ENCODE measurements at places on chromosomes 11 and 22. TPM values are rescaled to one million over a fixed set of nuclear protein-coding genes. Genes with fewer than 3 reads are reported as not detected.
A peak's percentile ranks its signal among the peaks of the same experiment; 100 is the strongest.

GRCh38 chr11:32510039-32510438 lies 73.6 kb upstream of the EIF3M start:
- no peak for DNase-seq

- DNase-seq: no peak
Measured at GRCh38 chr11:95147364-95147905, 57.8 kb downstream of the ENDOD1 start.

DNA sequence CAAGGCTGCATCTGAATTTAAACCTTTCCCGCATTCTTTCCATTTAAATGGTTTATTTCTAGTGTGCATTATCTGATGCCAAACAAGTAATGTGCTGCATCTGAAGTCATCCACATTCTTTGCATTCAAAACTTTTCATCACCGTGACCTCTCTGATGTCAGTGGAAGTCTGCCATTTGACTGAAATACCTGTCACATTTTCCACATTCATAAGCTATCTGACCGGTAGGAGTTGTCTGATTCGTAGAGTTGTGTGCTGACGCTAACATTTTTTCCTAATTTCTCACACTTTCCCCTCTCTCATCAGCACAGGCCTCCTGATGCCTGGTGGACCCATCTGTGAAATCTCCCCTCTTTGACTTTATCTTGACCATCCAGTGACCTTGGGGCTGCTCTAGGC lies 79.9 kb upstream of the BARX2 start:
- no peak for DNase-seq

- no peak for DNase-seq
Measured at GRCh38 chr22:29947410-29948384, 64.7 kb downstream of the MTMR3 start.

DNA sequence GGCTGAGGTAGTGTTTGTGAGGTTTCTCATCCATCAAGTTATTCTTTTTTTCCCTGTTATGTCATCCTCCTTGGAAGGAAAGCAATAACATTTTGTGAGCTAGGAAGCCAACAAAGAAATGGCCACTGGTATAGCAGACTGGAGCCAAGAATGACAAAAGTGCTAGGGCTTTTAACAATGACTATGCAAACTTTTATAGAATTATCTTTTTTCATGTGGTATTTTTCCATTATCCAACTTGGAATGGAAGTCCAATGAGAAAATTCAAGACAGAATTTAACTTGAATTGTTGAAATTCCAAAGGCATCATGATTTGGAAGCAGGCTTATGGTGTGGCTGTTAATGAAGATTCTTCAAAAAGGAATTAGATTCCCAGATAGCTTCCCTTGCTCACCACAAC lies 216.4 kb upstream of the PDGFD start:
- no peak for DNase-seq

CDKN1C gene
- total RNA-seq: 33.0 TPM

- no peak for DNase-seq
Measured at GRCh38 chr11:118156531-118157185, 4.0 kb upstream of the SCN4B start.

DNA sequence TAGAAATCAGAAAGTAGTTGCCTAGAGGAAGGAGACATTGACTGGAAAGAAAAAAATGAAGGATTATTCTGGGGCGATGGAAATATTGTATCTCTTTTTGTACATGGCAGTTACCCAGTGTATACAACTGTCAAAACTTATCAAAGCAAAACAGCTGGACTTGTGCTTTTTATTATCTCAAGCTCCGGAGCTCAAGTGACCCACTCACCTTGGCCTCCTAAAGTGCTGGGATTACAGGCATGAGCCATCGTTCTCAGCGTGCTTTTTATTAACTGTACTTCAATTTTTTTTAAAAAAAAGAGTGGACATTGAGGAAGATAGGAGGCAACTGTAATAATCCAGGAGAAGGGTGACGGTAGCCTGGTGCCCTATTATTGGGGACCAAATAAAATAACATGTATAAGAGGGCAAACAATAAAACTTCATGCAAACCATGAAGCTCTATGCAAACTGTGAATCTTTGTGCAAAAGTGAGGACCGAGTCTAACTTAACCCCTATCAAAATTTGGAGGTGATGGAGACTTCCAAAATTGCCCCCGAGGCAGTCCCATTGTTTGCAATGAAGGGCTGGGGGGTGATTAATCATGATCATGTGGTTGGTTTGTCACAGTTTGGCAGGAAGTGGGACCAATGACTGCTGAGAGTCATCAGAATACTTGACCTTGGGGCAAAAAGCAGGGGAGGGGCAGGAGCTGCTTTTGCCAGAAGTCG lies 23.5 kb downstream of the FZD4 start:
- DNase-seq: no peak

DNA sequence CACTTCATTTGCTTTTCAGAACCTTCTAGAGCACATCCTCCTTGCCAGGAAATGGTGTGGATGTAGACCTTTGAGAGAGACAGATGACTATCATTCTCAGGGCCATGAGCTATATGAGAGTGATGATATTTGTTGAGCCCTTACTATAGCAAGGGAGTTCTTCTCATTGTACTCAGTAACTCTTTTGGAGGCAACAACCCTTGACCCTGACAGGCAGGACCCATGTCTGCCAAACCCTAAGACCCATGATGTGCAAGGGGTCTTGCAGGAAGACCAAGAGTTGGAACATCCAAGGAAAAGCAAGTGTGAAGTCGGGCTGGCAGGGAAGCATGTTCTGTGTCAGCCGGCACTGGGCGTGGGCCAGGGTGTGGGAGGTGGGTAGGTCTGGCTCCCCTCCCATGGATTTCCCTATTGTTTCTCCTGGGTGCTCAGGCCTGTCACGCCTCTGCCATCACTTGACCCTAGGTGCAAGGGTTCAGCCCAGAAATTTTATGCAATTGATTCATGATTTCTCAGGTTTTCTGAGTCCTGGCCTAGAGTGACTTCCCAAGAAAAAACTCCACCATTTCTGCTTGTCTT lies 1.2 kb downstream of the FOLR3 start:
- DNase-seq: no peak

MB gene
- total RNA-seq: 16,708 TPM

- DNase-seq: peak; percentile 43
Measured at GRCh38 chr11:36073411-36074203, 129.7 kb downstream of the LDLRAD3 start.

MRPL49 gene
- total RNA-seq: 32.1 TPM

OR51L1 gene
- not detected for total RNA-seq

GRCh38 chr11:91786097-91786496 lies 438.5 kb upstream of the FAT3 start:
- no peak for DNase-seq

DNA sequence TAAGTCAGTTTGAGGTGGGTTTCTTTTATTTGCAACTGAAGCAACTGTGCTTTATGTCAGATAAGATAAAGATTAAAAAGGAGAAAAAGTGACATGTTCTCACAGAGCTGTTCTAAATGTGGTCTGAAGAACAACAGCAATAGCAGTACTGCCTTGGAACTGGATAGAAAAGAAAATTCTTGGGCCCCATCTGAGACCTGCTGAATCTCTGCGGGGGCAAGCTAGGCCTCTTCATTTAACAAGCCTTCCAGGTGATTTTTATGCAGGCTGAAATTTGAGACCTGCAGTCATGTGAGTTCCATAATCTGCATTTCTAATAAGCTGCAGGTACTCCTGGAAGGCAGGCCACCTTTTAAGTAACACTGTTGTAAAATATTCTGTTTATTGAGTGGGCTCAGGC lies 91.4 kb upstream of the CTSC start:
- no peak for DNase-seq

SLC25A18 gene
- total RNA-seq: 2.7 TPM

- no peak for DNase-seq
Measured at GRCh38 chr11:117579161-117579560, 217.9 kb downstream of the DSCAML1 start.

DNA sequence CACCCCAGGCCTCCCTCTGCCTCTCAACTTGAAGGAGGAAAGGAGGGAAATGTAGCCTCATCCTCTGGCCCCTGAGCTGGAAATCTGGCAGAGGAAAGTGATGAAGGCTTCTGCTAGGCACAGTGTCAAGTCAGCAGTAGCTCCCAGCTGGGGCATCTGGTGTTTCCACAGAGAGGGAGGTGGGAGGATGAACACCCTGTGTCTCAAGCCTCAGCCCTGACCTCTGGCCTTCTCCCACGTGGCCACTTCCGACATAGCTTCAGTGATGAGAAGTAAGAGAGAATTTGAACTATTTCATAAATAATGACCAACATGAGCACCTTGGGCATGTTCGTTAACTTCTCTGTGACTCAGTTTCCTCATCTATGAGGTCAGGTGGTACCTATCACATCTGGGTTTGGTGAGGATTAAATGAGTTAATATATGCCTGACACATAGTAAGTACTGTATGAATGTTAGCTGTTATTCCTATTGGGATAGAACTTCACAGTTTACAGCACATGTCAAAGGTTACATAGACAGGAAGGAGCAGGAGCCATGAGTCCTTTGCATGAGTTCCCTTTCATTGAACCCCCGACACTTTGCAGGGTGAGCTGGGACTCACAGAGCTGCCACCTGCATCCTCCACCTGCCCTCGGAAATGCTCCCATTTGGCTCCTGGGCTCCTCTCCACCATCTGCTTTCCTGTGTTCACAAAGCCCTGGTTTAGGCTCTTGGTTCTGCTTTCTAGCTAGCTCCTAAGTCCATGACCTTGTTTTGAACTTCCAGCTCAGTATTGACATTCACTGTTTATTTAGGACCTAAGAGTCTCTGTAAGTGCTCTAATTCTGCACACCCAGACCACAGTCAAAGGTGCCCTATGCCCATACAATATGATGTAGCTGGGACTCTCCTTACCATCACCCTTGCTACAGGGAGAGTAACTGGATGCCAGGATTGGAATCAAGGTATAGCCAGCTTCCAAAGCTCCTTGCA lies 61.7 kb downstream of the CSNK2A3 start:
- DNase-seq: no peak

GRCh38 chr11:73429121-73429750 lies 53.0 kb downstream of the RELT start:
- no peak for DNase-seq

DNA sequence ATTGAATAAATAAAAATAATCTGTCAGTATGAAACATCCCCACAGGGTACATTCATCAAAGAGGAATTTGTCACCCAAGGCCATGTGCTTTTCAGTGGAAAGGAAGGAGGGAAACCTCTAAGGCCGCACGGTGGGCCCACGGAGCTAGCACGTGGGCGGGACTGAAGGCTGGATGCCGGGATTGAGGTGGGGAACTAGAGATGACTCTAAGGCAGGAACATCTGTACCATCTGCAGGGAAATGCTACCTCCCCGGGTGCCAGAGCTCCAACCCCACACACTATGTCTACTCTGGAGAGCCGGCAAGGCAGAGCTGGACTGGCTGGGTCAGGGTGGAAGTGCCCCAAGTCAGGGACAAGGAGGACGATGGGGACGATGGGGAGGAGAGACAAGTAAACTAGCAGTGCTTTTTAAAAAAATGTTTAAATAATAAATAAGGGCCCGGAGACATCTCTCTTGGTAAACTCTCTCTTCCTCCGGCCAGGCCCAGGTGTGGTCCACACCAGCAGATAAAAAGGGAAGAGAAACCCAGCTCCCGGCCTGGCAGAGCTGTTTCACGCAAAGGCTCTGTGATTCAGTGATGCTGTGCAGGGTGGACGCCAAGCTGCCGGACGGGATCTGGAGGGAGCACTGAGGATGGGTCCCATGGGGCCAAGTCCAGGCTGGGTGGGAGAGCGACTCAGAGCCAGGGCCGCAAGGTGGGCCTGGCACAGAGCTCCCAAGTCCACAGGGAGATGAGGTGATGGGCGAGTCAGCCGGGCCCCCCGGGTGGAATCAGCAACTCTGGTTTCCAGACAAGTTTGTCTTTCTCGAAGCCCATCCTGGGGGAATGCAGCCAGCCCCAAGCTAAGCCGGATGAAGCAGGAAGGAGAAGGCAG lies 5.8 kb downstream of the LIF start:
- no peak for DNase-seq

GRCh38 chr22:26563022-26563421 lies 26.9 kb downstream of the TPST2 start:
- DNase-seq: no peak

Measured in left ventricle myocardium inferior (tissue), 1 donor.